NCI-H187 (cell line): ENCODE measurements at places on chromosomes 6 and 20.

GRCh38 chr6:56860475-56860874 is 94.4 kb upstream of the BEND6 start:
- no peak for DNase-seq

DNA sequence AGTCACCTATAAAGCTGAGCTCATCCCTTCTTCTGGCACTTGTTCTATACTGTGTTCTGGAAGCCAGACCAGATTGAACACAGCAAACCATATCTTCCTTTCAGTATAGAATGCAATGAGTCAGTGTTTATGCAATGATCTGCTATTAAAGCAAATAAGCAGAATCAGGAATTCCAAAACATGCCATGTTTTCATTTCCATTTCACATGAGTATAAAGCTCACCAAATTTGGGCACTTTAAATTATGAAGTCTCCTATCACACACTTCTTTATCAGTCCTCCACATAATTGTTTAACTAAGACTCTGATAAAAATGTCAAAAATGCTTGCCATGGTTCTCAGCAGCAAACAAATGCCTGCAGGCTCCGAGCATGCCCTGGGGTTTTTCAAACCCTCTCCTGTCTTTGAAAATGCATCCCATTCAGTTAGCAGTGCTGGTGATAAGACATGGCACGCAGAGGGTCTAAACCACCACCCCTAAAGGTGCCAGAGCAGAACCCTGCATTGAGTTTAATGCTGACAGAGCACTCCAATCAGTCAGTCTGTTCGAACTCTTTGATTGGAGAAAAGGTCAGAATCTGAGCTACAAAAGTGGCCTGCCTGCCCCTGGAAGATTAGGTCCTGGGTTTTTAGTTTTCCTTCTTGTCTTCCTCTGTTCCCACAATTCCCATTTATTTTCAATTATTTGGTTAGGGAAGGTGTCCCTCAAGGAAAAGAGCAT is 234.1 kb downstream of the GMPR start:
- no peak for DNase-seq

DNA sequence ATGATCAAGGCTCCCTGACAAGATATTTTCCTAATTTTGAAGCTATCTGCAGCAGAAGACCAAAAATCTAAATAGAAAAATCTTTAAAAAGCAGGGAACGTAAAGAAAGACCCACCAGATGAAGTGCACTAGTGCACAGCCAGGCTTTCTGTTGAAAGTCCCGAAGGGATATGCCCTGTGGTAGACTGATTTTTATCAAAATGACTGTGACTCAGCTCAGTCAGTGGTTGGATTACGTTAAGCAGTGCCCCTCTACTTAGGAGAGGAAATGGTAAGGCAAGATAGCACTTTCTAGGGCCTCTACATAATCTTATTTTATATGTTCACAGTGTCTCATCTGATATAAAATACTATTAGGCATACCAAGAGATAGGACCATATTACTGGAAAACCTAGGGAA is 123.4 kb upstream of the RAB32 start:
- DNase-seq = no peak

- no peak for DNase-seq
These were observed 99.5 kb upstream of the ZFP64 start for GRCh38 chr20:52291109-52291508.

DNA sequence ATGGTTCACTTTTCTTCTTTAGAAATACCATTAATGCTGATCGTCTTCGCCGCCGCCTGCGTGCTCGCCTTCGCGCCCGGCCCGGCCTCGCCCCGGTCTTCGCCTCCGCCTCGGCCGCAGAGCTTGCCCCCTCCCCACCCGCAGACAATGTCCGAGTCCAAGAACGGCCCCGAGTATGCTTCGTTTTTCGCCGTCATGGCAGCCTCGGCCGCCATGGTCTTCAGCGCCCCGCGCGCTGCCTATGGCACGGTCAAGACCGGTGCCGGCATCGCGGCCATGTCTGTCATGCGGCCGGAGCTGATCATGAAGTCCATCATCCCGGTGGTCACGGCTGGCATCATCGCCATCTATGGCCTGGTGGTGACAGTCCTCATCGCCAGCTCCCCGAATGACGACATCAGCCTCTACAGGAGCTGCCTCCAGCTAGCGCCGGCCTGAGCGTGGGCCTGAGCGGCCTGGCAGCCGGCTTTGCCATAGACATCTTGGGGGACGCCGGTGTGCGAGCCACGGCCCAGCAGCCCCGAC is 4.8 kb upstream of the PRPH2 start:
- DNase-seq = no peak

DNA sequence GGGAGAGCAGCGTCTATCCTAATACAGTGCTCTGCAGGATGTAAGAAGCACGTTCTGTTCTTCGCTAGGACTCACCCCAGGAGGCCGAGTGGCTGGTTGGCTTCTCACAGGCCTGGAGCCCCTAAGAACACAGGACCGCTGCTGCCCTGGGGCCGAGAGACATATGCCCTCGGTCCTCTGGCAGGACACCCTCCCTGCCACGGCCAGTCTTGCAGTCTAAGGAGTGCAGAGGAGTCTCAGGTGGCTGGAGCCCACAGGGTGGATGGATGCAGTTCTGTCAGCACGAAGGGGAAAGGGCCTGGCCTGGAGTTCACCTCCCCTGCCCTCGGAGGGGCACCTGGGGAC is 96.5 kb downstream of the SMOC2 start:
- DNase-seq = no peak

GRCh38 chr20:37922016-37922415 is 19.1 kb downstream of the VSTM2L start:
- DNase-seq = no peak

- DNase-seq = no peak
These were observed 27.3 kb downstream of the PRDM1 start for GRCh38 chr6:106113256-106113959.

GRCh38 chr6:35391240-35391968 is 49.0 kb downstream of the PPARD start:
- DNase-seq = no peak

DNA sequence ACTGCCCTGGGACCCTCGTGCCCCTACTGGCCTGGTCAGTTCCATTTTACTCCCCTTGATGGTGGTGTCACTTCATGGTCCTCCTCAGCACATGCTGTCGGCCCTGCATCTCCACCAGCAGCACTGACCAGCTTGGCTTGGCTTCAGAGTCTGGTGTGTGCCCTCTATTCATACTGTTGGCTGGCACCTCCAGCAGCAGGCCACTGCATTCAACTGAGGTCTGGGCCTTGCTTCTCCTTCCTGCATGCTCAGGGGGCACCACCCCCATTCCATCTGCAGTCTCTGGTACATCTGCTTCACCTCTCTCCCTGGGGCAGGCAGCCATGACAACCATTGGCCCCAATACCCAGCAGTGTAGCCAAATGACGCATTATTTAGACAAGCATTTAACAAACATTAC is 155.9 kb downstream of the SLC24A3 start:
- DNase-seq = no peak

DNA sequence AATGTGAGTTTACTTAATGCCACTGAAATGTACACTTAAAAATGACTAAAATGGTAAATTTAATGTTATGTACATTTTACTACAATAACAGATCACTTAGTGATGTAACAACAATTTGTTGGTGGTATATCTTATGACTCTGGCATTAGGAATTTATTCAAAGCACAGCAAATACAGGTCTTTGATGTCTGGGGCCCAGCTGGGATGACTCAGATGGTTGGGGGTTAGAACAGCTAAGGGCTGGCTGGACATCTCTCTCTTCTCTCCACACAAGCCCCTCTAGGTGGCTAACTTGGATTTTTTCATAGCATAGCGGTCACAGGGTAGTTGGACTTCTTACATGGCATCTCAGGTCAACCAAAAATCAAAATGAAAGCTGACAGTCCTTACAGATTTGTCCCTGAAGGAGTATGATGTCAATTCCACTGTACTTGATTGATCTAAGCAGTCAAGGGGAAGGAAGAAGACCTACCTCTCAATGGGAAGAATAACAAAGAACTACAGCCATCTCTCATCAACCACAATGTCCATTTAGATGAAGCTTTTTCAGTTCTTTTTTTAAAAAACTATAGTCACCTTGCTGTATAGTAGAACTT is 37.5 kb upstream of the LCA5 start:
- DNase-seq = no peak

GRCh38 chr20:25040438-25040831 is 17.5 kb downstream of the ACSS1 start:
- DNase-seq = no peak

DNA sequence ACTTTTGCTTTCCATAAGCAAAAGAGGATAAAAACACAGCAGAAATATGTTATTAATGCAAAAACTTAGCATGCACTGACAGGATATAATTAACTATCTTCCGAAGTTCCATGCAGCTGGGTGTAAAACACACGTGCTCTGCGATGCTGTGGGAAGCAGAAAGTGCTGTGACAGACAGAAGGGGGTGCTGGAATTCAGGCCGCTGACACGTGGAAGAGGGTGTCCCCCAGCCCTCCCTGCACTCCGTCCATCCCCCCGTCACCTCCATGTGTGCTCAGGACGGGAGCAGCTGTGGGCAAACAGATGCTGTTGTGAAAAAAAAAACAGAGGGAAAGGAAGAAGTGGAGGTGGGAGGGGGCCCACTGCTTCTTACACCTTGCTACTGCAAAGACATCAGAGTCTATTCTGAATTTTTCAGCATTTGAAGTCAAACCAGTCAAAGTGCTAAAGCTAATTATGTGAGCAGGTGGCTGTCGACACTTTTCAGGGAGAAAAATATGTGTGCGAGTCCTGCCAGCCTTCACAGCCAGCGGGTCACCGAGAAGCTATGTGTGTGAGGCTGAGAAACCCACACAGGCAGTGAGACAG is 175.9 kb upstream of the AFDN start:
- DNase-seq = no peak

DNA sequence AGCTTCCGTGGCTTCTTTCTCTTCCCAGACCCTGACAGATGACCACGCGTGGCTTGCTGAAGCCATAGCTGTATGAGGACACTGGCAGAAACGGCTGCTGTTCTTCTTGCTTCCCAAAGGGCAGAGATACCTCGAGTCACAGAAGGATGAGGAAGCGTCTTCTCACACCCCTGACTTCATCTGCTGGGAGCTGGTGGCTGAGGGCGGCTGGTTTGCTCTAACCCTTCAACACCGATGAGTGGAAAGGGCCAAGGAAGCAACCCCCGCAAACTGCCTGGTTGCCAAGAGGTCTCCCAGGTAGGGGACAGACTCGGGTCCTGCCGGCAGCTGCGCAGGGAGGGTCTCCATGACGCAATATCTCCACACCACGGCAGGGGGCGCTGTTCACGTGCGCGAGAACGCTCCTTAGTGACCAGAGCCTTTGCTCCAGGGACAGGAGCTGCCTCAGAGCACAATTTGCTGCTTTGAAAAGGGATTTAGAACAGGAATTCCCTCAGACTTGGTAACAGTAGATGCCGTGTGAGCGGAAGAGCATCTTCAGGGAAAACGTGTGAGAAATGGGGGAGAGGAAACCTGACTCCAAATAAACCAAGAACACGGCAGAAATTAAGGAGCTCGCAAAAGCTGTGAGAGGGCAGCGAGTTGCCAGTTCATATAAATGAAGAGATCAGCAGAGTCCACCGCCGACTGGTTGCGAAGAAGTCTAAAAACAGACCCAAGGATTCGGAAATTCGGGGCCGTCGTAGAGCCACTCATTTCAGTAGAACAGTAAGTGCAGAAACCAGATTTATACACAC is 80.2 kb downstream of the ERMARD start:
- peak; percentile 70 for DNase-seq

GRCh38 chr20:11230999-11231398 is 557.2 kb upstream of the JAG1 start:
- no peak for DNase-seq

DNA sequence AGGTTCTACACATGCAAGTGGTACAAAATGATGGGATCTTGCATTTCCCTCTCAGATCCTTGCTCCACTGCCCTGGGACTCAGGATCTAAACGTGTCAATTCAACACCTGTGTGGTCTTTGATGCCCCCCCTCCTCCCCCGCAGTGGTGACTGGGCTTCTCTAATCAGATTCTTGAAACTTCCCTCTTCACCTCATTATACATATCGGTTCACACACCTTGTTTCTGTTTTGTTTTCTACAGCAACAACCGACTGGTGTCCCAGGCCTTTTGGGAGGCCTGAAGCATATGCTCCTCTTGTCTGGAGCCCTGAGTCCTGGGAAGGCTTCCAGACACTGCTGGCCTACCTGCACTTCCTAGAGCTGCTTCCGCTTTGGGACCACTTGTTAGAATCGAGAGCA is 20.0 kb downstream of the SAMD3 start:
- no peak for DNase-seq

- DNase-seq = no peak
These were observed 717 bp downstream of the CSNK2A1 start for GRCh38 chr20:542777-543368.

GRCh38 chr6:91569071-91569470 is 982.2 kb upstream of the MAP3K7 start:
- DNase-seq = no peak

GRCh38 chr6:44267252-44267651 is 1.9 kb upstream of the NFKBIE start:
- DNase-seq = no peak

GRCh38 chr20:35669681-35670080 is 5.0 kb upstream of the CPNE1 start:
- no peak for DNase-seq
